Tibial nerve (tissue), 4 donors: ENCODE measurements at places on chromosomes 13 and 19. TPM values are rescaled to one million over a fixed set of nuclear protein-coding genes. Genes with fewer than 3 reads are reported as not detected.

Gene WDR62
- 0.42 TPM for total RNA-seq

- no peak for DNase-seq
Observed at GRCh38 chr13:114200399-114200911, 21.4 kb downstream of the CFAP97D2 start.

- DNase-seq, result peak; percentile 50
Observed at GRCh38 chr13:33355201-33355895, 69.8 kb upstream of the STARD13 start.

DNA sequence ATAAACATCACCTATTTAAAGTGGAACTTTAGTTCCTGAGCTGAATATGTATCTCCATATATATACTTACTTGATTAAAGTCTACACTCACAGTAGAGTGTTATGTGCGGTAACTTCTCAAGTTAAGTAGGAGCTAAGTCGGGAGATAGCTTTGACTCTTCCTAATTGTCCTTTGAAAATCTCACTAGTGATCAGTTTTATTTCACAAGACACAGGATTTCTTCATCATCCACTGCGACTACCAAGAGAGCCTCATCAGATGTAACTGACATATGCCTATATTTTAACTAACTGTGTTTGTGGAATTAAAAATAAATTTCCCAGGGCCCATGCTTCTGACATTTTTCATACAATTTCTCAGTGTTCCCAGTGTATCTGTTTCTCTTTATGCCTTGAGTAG is 1664.0 kb downstream of the EFNB2 start:
- DNase-seq, result no peak

DNA sequence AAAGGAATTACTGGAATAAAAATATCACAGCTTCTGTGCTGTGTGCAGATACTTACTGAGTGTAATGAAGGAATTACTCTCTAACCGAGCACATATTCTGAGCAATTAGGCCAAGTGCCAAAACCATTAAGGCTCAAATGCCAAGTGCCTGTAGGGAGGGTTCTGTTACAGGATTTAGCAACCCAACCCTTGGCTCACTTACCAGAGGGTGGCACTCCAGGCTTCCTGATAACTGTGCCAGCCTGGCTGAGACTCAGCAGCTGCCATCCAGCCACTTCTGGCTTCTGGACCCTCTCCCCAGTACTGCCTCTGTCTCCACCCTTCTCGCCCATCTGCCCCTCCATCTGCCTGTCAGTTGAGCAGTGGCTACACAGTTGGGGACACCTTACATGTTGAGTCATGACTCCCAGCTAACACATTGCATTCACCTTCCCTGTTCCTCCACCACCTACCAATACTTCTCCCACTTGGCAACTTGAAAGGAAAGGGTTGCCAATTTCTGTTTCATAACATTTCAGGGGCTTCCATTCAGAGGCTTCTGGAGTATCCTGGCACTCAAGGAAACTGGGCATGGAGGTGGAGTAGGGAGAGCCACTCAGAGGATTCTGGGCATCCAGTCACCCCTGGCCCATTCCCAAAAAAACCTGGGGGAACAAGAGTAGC is 110.5 kb downstream of the COG6 start:
- DNase-seq, result peak; percentile 17
